ENCODE measurements at places on chromosomes 1 and 21. TPM values are rescaled to one million over a fixed set of nuclear protein-coding genes. Genes with fewer than 3 reads are reported as not detected.

DNA sequence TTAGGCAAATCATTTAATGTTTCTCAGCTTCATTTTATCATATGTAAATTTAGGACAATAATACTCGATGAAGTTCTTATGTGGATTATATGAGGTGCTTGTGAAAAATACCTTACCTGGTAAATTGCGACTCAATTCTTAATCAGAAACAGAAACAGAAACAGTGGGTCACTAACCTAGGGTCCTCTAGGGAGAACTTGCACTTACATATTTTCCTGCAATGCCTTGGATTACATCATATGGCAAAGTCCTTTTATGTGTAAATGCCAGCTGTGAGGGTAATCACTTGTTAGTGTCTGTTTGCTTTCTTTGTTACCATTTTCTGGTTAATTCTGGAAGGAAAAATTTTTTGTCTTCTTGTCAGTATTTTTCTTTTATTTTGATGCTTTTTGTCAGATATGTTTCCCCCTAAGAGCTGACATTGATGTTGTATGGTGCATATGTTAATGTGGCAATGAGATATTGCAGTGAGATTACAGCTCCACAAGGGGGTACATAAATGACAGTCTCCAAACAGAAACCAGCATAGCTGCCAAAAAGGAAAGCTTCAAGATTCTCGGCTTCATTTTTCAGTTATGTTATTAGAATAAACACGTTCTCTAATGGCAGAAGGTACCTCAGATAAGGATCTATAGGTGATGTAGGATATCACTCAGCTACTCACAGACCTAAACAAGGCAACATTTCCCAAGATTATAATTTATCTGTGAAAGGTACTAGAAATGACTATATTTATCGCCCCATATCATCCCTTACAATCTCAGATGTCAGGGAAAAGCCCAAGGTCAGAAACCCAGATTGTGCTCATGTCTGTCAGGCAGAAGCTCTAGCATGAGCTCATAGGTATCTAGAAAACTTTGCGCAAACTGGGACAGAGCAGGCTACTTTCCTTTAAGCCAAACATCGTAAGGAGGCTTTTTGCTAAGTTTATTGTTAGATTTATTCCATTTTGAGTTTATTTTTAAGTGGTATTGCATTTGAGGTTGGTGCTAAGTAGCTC is 119.9 kb downstream of the FASLG start:
- H3K4me1 ChIP-seq = peaks cover 3% of the 10 kb centered on the region
- no peaks in the 10 kb centered on the region for H3K36me3 ChIP-seq
- H3K27me3 ChIP-seq = no peaks in the 10 kb centered on the region
- H3K27ac ChIP-seq = no peak overlapping the region

The SYNJ1 gene
- polyA plus RNA-seq = 4.9 TPM

- H3K4me1 ChIP-seq = no peaks in the 10 kb centered on the region
- no peaks in the 10 kb centered on the region for H3K27me3 ChIP-seq
- no peak overlapping the region for H3K27ac ChIP-seq
- H3K4me3 ChIP-seq = no peak overlapping the region
- DNase-seq = no peak
These were observed 376.3 kb upstream of the PRMT6 start for GRCh38 chr1:106680216-106680615.

The SELE gene
- not detected for polyA plus RNA-seq

The AMY2A gene
- not detected for polyA plus RNA-seq

GRCh38 chr1:2115702-2116341 is 65.6 kb downstream of the PRKCZ start:
- H3K36me3 ChIP-seq = peaks cover 1% of the 10 kb centered on the region
- no peaks in the 10 kb centered on the region for H3K4me1 ChIP-seq
- H3K27me3 ChIP-seq = no peaks in the 10 kb centered on the region
- no peak overlapping the region for H3K27ac ChIP-seq
- no peak for DNase-seq

- no peak for DNase-seq
- H3K27me3 ChIP-seq = peaks cover 40% of the 10 kb centered on the region
- H3K36me3 ChIP-seq = no peaks in the 10 kb centered on the region
- H3K4me1 ChIP-seq = peaks cover 6% of the 10 kb centered on the region
- no peak overlapping the region for H3K4me3 ChIP-seq
These were observed 520 bp downstream of the TNFRSF18 start for GRCh38 chr1:1205769-1206375.

DNA sequence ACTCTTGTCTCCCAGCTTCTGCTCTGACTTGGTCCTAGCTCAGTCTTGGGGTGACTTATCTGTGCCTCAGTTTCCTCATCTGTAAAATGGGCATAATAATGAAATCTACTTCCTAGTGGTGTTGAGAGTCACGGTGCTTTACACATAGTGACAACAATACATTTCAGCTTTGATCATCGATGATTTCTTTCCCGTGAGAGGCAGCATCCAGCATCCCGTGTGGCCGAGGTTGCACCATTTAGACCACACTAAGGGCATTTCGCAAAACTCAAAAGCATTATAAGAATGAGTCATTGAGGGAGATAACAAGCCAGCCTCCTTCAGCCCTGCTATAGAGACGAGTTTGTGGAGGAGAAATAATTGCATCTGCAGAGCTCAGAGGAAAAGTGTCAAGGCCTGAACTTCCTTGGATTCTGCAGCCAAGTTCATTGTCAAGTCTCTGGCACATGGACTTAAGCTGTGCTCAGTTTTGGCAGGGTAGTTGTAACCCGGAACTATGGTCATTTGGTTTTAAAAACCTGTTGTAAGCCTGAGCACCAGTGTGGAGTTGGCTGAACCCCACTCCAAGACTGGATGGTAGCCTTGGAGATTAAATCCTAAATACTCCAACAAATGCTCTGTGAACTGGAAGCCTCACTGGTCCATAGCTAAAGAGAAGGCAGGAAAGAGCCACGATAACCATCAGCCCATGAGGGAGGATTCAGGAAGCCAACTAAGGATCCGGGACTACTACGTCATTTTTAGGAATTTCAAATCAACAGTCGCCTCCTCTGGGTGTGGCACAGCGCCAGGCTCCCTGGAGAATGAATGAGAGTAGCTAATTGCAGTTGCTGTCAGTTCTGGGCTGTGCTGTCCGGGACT is 64.2 kb downstream of the TCP10L start:
- peak; percentile 19 for DNase-seq
- H3K4me1 ChIP-seq = peaks cover 31% of the 10 kb centered on the region
- no peaks in the 10 kb centered on the region for H3K36me3 ChIP-seq
- no peak overlapping the region for H3K27ac ChIP-seq

The FHAD1 gene
- 0.09 TPM for polyA plus RNA-seq

The LCE6A gene
- 0.60 TPM for polyA plus RNA-seq

- H3K4me1 ChIP-seq = peaks cover 20% of the 10 kb centered on the region
- peak; percentile 35 for DNase-seq
- peak overlapping the region; percentile 20 for H3K27ac ChIP-seq
- no peaks in the 10 kb centered on the region for H3K27me3 ChIP-seq
- no peaks in the 10 kb centered on the region for H3K36me3 ChIP-seq
These were observed 11.0 kb upstream of the TNFRSF8 start for GRCh38 chr1:12052008-12052573.

DNA sequence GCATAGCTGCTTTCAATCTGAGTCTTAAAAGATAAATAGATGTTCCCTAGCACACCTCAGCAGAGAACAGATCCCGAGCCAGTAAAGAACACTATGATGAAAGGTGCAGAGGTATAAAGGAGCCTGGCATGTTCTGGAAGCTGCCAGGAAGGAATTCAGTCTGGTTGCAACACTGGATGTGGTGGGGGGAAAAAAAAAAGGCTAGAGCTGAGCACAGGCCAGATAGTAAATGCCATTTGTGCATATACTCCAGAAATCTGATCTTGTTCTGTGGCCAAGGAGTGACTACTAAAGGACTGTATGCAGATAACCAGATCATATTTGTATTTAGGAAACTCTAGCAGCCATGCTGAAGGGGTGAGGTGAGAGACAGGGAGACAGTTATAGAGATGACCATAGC is 240.3 kb downstream of the VAV3 start:
- no peak for DNase-seq
- H3K27me3 ChIP-seq = no peaks in the 10 kb centered on the region
- H3K36me3 ChIP-seq = no peaks in the 10 kb centered on the region
- H3K27ac ChIP-seq = no peak overlapping the region
- H3K4me1 ChIP-seq = no peaks in the 10 kb centered on the region
- H3K4me3 ChIP-seq = no peak overlapping the region

GRCh38 chr1:158864595-158864994 is 33.4 kb downstream of the MNDA start:
- no peak overlapping the region for H3K4me3 ChIP-seq
- H3K4me1 ChIP-seq = no peaks in the 10 kb centered on the region
- no peak for DNase-seq
- no peak overlapping the region for H3K27ac ChIP-seq
- no peaks in the 10 kb centered on the region for H3K36me3 ChIP-seq

DNA sequence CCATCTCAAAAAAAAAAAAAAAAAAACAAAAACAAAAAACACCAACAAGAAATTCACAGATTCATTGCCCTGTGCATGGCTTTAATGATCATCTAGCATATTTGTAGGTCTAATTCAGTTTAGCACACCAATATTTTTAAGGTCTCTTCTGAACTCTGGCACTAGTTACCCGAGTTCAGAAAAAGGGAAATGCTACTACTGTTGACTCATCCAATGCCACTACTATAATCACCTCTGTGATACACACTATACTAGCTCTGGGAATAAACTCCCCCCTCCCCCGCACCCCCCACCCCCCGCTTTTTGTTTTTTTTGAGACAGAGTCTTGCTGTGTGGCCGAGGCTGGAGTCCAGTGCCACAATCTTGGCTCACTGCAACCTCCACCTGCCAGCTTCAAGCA is 55.6 kb downstream of the FBXO42 start:
- H3K36me3 ChIP-seq = peaks cover 3% of the 10 kb centered on the region
- H3K27me3 ChIP-seq = no peaks in the 10 kb centered on the region
- no peak overlapping the region for H3K4me3 ChIP-seq
- H3K27ac ChIP-seq = no peak overlapping the region

The KIF2C gene
- polyA plus RNA-seq = 17.6 TPM

GRCh38 chr1:189323091-189323490 is 1154.6 kb downstream of the BRINP3 start:
- H3K27ac ChIP-seq = no peak overlapping the region
- H3K27me3 ChIP-seq = no peaks in the 10 kb centered on the region
- no peak overlapping the region for H3K4me3 ChIP-seq
- no peaks in the 10 kb centered on the region for H3K4me1 ChIP-seq
- DNase-seq = no peak
- no peaks in the 10 kb centered on the region for H3K36me3 ChIP-seq

- no peak for DNase-seq
- H3K27me3 ChIP-seq = no peaks in the 10 kb centered on the region
- H3K4me1 ChIP-seq = peaks cover 36% of the 10 kb centered on the region
- H3K4me3 ChIP-seq = no peak overlapping the region
- peaks cover 3% of the 10 kb centered on the region for H3K36me3 ChIP-seq
These were observed 4.0 kb downstream of the ARHGEF19 start for GRCh38 chr1:16208270-16208987.

The CFHR4 gene
- not detected for polyA plus RNA-seq

The DNASE2B gene
- not detected for polyA plus RNA-seq

DNA sequence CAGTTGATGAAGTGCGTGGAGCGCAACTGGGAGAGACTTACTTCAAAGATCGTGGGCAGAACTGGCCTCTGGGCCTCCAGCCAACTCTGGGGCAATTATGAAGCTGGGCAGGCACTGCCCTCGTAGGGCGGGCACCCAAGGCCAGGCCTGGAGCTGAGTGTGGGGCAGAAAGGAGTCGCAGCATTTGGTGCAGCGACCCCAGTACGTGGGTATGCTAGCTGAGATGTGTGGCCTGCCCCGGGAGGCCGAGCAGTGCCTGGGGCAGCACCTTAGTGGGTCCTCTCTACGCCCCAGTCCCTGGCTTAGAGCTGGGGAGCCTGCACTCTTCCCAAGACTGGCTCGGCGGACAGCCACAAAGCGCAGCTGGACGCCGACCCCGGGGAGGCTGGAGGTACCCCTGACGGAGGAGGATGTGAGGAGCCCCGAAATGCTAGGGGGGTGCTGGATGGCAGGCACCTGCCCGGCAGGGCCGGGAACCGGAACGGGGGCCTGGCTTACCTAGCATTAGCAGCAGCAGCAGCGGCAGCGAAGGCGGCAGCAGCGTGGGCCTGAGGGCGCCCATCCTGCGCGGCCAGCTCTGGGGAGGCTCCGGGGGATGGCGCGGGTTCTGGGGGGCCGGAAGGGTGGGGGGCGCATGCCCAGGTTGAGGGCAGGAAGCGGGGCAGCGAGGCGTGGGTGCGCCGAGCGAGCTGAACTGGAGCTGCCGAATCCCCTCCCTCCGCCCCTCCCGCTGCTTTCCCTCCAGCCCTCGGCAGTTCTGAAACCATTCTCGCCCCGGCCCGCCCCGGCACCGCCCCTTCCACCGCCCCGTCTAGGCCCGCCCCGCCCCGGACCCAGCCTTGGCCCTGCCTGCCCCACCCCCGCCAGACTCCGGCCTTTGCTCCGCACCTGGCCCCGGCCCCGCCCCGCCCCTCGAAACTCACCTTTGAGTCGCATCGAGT is at the start of gene IGSF8:
TSS of gene IGSF8 (minus strand) at position 709 of the 941 bp plus-strand sequence. CDS start at position 562, 147 bp downstream.
- H3K4me1 ChIP-seq = peaks cover 24% of the 10 kb centered on the region
- DNase-seq = peak; percentile 32
- H3K4me3 ChIP-seq = peak within 1 kb of the TSS; percentile 79
- H3K27ac ChIP-seq = peak within 1 kb of the TSS; percentile 27
- peaks cover 4% of the 10 kb centered on the region for H3K36me3 ChIP-seq

DNA sequence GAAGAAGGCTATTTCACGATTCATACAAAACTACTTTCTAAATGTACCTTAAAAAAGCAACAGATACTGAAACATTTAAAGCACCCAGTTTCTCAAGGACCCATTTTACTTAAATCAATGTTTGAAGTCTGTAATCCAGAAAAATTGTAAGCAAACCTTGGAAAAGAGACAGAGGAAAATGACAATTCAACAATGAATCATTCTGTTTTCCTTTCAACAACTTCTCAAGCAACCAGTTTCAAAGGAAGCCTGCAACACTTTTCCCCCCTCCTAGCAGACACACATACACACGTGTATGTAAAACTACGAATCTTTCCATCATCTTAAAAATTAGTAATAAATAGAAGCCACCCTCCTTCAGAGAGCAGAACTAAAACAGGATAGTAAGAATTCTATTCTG is 1.2 kb downstream of the RERE start:
- peak overlapping the region; percentile 94 for H3K4me3 ChIP-seq
- no peaks in the 10 kb centered on the region for H3K27me3 ChIP-seq
- H3K27ac ChIP-seq = peak overlapping the region; percentile 94
- no peak for DNase-seq
- peaks cover 21% of the 10 kb centered on the region for H3K4me1 ChIP-seq

The FCGR1A gene
- not detected for polyA plus RNA-seq

The LRRN2 gene
- not detected for polyA plus RNA-seq

DNA sequence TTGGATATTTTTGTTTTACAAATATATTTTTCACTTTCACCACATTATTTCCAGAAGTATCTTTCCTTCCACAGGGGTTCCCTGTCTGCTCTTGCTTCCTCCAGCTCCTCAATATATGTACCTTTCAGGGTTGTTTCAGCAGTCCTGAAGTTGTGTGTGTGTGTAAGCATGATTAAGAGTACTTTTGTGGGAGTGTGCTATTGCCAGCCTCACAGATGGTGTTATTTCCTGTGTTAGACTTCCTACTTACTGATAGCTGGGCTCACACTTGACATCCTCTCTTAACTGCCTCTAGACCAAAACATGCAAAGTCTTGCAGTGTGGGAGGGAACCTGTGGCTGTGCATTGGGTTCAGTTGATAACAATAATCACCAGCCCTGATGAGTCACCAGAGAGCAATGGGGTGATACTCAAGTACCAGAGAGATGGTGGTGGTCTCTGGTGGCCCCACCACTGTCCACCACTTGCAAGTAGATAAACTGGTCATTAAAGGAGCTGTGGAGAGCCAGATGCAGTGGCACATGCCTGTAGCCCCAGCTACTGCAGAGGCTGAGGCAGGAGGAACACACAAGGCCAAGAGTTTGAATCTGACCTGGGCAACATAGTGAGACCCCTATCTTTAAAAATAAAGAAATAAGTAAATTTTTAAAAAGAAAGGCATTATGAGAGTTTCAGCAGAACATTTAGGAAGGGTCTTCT is 126.7 kb downstream of the NR5A2 start:
- peaks cover 24% of the 10 kb centered on the region for H3K4me1 ChIP-seq
- H3K4me3 ChIP-seq = no peak overlapping the region
- DNase-seq = no peak
- no peaks in the 10 kb centered on the region for H3K27me3 ChIP-seq
- no peaks in the 10 kb centered on the region for H3K36me3 ChIP-seq

The LRRC38 gene
- polyA plus RNA-seq = 0.03 TPM

The ABCG1 gene
- 3.6 TPM for polyA plus RNA-seq

All from keratinocyte (primary cell).